Large intestine (tissue), 12 donors: ENCODE measurements at places on chromosomes 11 and 22. TPM values are rescaled to one million over a fixed set of nuclear protein-coding genes. Genes with fewer than 3 reads are reported as not detected.

The CRYBB3 gene
- 0.16 TPM for polyA plus RNA-seq

The ZNF74 gene
- polyA plus RNA-seq, result 11.6 TPM

The ELFN2 gene
- 0.27 TPM for polyA plus RNA-seq

The HBG2 gene
- 2,367 TPM for polyA plus RNA-seq

The DENND6B gene
- polyA plus RNA-seq, result 7.1 TPM

The PHF21B gene
- polyA plus RNA-seq, result 0.63 TPM

The ARHGAP8 gene
- 16.2 TPM for polyA plus RNA-seq

The GPR83 gene
- polyA plus RNA-seq, result 1.2 TPM

The RIN1 gene
- 5.2 TPM for polyA plus RNA-seq

The MMP1 gene
- 5.5 TPM for polyA plus RNA-seq

The TSSK2 gene
- not detected for polyA plus RNA-seq

The OR51B5 gene
- 0.30 TPM for polyA plus RNA-seq

The NRXN2 gene
- 13.8 TPM for polyA plus RNA-seq

The PATE4 gene
- 0.04 TPM for polyA plus RNA-seq

The NPAS4 gene
- polyA plus RNA-seq, result 1.7 TPM

The P4HA3 gene
- 1.3 TPM for polyA plus RNA-seq

The PRG2 gene
- polyA plus RNA-seq, result 0.24 TPM

The RRP7A gene
- polyA plus RNA-seq, result 20.0 TPM

The ZP1 gene
- polyA plus RNA-seq, result 0.07 TPM

The HINFP gene
- polyA plus RNA-seq, result 40.2 TPM

The TYMP gene
- polyA plus RNA-seq, result 10.5 TPM

The KRTAP5-1 gene
- 3.0 TPM for polyA plus RNA-seq

The VSIG10L2 gene
- not detected for polyA plus RNA-seq

The LGALS12 gene
- polyA plus RNA-seq, result 0.13 TPM

The ZBTB16 gene
- 2.8 TPM for polyA plus RNA-seq

The SYTL2 gene
- polyA plus RNA-seq, result 40.9 TPM

The ABCC8 gene
- polyA plus RNA-seq, result 23.5 TPM

The OR51B2 gene
- not detected for polyA plus RNA-seq

The PACSIN3 gene
- 44.7 TPM for polyA plus RNA-seq

The ISX gene
- 74.1 TPM for polyA plus RNA-seq

The PRRG4 gene
- 9.3 TPM for polyA plus RNA-seq

The KCTD14 gene
- polyA plus RNA-seq, result 3.1 TPM

The CRACR2B gene
- 34.4 TPM for polyA plus RNA-seq

The TENM4 gene
- 2.1 TPM for polyA plus RNA-seq

The OR4D11 gene
- polyA plus RNA-seq, result not detected

The CREB3L1 gene
- 40.6 TPM for polyA plus RNA-seq

The MUC6 gene
- polyA plus RNA-seq, result 0.15 TPM

The NXPE1 gene
- 0.07 TPM for polyA plus RNA-seq

The PRG3 gene
- 0.07 TPM for polyA plus RNA-seq

The ANKRD49 gene
- polyA plus RNA-seq, result 29.3 TPM

The PDE3B gene
- 9.9 TPM for polyA plus RNA-seq

The APOBEC3B gene
- 3.8 TPM for polyA plus RNA-seq

The MRGPRX4 gene
- polyA plus RNA-seq, result not detected

The YPEL1 gene
- polyA plus RNA-seq, result 4.1 TPM

The EIF3M gene
- polyA plus RNA-seq, result 378 TPM

The UBQLNL gene
- polyA plus RNA-seq, result 0.70 TPM

The PNPLA5 gene
- polyA plus RNA-seq, result not detected

The HEPACAM gene
- 0.04 TPM for polyA plus RNA-seq

The GPHA2 gene
- polyA plus RNA-seq, result 0.24 TPM
